ENCODE measurements at places on chromosomes 1 and 21. TPM values are rescaled to one million over a fixed set of nuclear protein-coding genes. Genes with fewer than 3 reads are reported as not detected.

Gene MIXL1
- 0.38 TPM for total RNA-seq

Gene DESI2
- 43.7 TPM for total RNA-seq

Gene TMEM167B
- 45.9 TPM for total RNA-seq

GRCh38 chr1:106749491-106749890 lies 307.0 kb upstream of the PRMT6 start:
- no peak for DNase-seq

- DNase-seq, result peak; percentile 56
These were observed 4.4 kb downstream of the ACBD3 start for GRCh38 chr1:226181996-226182714.

DNA sequence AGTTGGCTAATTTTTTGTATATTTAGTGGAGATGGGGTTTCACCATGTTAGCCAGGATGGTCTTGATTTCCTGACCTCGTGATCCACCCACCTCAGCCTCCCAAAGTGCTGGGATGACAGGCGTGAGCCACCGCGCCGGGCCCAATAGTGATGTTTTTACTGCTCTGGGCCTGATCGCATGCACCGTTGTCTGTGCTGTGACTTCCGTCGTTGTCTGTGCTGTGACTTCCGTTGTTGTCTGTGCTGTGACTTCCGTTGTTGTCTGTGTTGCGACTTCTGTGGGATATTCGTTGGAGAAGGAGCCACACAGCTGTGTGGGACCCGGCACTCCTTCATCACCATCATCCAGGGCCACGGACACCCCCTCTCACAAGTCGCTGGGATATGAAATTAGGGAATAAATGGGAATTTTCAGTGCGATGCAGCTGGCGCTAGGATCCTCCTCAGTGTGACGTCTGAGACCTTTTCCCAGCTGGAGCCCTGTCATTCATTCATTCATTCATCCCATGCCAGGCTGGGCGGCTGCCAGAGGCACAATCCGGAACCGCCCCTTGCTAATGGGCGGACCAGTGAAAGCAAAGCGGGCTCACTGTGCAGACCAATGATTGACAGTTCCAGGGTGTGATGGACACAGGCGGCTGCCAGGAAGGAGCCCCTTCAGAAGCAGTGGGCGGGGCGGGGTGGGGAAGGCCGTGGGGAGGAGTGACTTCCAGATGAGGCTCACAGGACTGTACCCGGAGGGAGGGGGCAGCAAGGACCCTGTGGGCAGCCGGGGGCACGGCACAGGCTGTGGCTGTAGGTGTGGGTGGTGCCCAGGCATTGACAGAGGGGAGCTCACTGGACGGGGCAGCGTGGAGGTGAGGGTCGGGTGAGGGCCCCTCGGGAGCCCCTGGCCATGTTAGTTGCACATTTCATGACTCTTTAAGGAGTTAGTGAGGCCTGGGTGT lies 48.9 kb downstream of the PRKCZ start:
- DNase-seq, result peak; percentile 39

DNA sequence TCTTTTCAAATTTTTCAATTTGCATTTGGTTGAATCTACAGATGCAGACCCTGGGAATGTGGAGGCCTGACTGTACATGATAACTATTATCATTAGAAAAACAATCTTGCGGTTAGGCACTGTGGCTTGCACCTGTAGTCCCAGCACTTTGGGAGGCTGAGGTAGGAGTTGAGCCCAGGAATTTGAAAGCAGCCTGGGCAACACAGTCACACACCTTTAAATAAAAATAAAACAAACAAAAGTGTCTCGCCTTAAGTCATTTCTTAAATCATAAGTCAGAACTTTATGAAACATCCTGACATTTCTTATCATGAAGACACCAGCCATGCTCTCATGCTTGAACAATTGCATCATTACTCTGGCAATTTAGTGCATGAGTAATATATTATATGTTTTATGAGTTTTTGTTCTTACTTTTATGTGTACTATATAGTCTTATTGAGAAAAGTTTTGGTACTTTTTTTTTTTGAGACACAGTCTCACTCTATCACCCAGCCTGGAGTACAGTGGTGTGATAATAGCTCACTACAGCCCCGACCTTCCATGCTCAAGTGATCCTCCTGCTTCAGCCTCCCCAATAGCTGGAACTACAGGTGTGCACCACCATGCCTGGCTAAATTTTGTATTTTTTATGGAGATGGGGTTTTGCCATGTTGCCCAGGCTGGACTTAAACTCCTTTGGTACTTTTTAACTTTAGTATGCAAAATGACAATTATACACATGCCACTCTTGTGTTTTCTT lies 7.8 kb downstream of the TBX19 start:
- no peak for DNase-seq

GRCh38 chr1:216178281-216178680 lies 245.0 kb downstream of the USH2A start:
- no peak for DNase-seq

DNA sequence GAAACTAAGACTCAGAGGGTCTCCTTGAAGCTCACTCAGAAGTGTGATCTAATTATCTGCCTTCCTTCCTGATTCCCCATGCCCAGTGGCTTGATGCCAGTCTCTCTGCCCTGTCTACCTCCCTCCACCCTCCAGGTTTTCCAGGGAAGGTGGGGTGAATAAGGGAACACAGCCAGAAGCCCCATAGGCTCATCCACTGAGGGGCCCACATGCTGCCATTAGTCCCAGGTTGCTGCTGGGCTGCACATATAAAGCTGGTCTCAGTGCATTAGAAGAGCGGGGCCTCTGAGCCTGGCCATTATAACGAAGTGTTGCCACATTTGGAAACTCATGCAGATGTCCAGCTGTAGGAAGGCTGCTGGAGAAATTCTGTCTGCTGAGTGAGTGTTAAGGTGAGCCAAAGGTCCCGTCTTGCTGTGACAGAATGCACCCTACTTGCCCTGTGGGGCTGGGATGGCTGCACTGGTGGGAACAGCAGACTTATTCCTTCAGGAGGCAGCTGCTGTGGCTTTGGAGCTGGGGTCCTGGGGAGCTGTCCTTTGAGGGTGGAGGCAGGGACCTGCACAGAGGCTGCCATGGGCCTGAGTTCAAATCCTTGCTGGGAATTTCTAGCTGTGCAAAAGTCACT lies 2.9 kb downstream of the ADORA1 start:
- no peak for DNase-seq

DNA sequence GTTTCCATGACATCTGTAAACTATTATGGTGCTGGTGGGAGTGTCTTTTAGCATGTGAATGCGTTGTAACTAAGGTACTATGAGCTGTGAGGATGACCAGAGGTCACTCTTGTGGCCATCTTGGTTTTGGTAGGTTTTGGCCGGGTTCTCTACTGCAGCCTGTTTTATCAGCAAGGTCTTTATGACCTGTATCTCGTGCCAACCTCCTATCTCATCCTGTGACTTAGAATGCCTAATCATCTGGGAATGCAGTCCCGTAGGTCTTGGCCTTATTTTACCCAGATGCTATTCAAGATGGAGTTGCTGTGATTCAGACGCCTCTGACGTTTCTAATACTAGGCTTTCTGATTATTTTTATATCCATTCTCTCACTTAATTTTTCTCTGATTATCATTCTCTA lies 9.4 kb downstream of the NCAM2 start:
- DNase-seq, result no peak

GRCh38 chr1:11470912-11471311 lies 8.0 kb upstream of the DISP3 start:
- no peak for DNase-seq

DNA sequence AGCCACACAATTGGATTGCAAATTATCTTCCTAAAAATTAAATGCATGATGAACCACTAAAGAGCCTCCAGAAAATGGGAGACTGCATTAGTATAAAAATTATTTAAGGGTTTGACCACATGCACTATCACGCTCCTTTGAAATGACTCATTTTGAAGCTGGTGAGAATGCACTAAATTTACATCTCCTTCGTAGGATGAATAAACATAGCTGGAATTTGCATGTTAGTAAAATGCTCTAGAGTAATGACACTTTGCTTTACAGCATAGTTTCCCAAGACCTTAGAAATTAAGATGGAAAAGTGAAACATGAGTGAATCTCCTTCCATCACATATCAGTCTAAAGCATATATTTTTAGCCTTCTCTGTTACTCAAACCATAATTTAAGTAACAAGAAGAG lies 2.4 kb downstream of the PLPPR4 start:
- no peak for DNase-seq

GRCh38 chr1:156248323-156248683 lies 447 bp upstream of the PAQR6 start:
- no peak for DNase-seq

DNA sequence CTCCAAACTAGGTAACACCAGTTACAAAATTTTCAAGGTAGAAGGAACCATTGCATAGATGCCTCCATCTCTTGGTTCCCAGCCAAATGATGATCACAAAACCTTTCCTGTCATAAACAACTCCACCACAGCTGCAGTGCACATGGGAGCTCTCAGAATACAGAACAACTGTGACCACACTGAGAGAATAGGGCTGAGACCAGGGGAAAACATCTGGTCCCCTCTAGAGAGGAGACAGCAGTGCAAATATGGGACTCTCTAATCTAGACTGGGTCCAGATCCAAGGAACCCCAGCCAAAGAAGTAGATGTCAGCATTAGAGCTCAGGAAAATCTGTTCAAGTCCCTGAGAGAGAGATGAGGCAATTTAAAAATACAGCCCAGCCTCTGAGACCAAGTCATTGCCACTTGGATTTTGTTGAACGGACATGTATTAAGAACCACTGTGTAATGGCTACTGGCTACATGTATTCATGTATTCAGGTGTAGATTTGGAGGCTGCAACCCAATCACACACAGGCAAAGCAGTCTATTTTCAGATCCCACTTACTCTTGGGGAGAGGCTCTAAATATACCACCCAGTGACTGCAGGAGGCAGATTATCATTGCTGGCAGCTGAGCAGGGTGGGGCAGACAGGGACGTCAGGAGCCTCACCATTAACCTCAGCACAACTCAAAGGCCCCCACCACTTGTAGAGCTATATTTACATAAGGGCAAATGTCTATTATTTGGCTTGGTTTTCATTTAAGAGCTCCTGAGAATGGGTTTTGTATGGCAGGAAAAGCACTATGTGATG lies 7.6 kb upstream of the RXRG start:
- no peak for DNase-seq

- no peak for DNase-seq
These were observed 38.1 kb downstream of the MIGA1 start for GRCh38 chr1:77817368-77818209.

- no peak for DNase-seq
These were observed 82.2 kb downstream of the RIPK4 start for GRCh38 chr21:41684381-41685245.

Data from lower lobe of right lung (tissue), 2 donors.